ENCODE measurements at places on chromosomes 12 and 14. TPM values are rescaled to one million over a fixed set of nuclear protein-coding genes. Genes with fewer than 3 reads are reported as not detected.

GRCh38 chr12:110717037-110717436, 25.7 kb downstream of the PPP1CC start:
- DNase-seq, result no peak

- no peak for DNase-seq
Observed at GRCh38 chr12:69091442-69092017, 147.8 kb upstream of the CPSF6 start.

GRCh38 chr12:90589956-90590355, 365.0 kb downstream of the CCER1 start:
- DNase-seq, result no peak

DNA sequence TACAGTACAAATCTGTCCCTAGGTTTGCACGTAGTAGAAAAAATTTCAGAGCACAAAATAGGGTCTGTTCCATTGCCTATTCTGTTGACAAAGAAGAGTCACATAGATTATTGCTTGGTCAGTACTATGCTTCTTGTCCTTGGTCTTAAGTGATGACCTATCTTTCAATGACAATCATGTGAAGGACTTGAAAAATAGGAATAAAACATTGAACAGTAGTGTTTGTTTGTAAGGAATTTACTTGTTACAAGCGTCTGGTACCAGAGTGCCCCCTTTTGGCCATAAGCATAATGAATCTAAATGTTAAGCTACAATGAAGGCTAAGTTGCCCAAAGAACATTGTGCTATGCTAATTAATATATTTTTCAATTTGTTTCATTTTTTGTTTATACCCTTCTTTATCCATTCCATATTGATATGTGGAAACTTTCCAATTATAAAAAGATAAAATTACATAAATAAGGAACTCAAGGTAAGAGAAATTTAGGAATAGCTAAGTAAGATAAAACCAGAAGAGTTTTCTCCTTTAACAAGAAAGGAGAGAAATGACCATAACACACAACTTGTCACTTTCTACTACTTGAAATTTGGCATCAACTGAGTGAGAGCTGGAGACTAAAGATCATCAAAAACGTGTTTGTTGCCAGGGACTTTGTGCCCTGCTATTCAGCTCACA, 204.7 kb downstream of the EPS8 start:
- no peak for DNase-seq

DNA sequence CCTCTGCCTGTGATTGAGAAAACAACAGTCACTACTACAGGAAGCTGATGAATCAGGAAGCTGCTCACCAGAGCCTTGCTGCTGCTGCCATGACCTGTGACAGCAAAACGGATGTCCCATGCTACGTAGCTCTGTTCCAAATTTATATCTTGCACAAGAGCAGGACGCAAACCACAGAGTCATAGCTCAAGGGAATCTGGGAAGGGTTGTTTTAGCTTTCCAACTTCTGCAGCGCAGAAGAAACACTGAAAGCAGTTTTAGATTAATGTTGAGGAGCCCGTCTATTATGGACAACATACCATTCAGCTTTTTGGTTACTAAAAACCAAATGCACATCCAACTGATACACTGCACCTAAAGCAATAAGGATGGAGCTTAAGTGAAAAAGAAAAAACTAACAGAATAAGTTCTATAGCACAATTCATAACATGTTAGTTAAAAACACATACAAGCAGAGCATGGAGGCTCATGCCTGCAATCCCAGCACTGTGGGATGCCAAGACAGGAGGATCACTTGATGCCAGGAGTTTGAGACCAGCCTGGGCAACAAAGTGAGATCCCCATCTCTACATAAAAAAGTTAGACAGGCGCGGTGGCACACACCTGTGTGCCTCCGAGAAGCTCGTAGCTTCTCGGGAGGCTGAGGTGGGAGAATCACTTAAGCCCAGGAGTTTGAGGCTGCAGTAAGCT, 1.7 kb upstream of the ANKRD33 start:
- peak; percentile 70 for DNase-seq

The DLK1 gene
- 38.0 TPM for total RNA-seq

The ZDHHC22 gene
- total RNA-seq, result not detected
